ENCODE measurements at places on chromosomes 4 and X.

GRCh38 chr4:85720735-85721134 lies 245.8 kb downstream of the ARHGAP24 start:
- no peak for DNase-seq

GRCh38 chrX:15723887-15724517 lies 14.1 kb upstream of the CA5B start:
- no peak for DNase-seq

DNA sequence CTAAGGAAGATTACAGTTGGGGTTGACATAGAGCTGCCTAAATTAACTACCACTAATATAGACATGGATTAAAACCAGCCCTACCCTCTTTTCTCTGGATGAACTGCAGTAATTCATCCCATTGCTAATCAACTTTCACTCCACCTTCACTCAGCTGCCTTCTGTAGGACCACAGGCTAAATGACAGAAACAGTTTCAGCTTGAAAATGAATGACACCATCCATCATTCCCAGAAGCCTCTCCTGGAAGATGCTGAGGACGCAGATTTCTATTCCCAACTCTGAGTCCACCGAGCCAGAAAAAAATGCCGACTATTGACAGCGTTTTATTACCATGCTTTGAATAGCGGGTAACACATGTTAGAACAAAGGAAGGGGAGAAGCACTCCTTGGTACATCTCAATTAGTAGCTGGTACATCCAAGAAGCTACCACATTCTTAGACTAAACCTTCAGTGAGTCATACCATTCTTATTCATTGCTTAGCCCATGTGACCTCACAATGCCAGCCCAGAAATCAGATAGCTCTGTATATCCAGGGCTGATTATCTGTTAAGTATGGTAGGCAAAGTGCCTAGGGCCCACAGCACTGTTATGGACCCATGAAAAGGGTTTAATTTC lies 25.3 kb downstream of the DCX start:
- no peak for DNase-seq

- no peak for DNase-seq
Measured at GRCh38 chr4:102878901-102879300, 10.1 kb downstream of the CISD2 start.

DNA sequence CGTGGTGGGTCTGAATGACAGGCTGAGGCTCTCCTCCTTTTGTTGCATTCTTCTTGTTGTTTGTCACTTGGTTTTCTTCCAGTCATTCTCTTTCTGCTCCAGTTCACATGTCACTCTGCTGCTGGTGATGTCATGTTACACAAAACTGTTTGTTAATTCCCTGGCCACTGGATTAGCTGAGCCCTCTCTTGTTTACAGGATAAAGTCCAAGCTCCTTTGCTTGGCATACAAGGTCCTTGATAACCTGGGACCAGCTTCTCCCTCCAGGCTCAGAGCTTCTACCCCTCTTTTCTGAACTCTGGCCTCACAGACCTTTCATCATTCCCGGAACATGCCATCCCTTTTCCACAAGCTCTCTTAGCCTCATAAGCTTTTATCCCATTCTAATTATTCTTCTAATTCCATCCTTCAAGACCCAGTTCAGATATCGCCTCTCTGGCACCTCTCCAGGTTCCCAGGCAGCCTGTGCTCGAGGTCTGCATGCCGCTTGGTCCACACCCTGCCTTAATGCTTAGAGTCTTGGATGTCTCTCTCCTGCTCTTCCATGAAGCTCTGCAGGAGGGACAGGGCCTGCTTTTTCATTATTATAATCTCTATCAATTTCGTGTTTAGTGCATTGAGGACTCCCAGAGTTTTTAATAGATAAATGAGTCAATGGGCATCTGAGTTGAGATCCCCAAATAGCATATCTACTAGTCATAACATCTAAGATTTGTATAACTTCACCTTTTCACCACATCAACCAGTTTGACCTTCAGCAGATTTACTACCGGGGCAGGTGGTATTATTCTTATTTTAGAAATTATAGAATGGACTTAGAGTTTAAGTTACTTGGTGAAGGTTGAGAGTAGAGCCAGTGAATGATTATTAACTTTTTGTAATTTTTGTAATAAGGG lies 98.7 kb downstream of the TMEM131L start:
- peak; percentile 70 for DNase-seq

GRCh38 chr4:184952522-184952921 lies 65.8 kb upstream of the HELT start:
- DNase-seq = no peak

- no peak for DNase-seq
Measured at GRCh38 chr4:141757287-141757686, 120.9 kb downstream of the IL15 start.

- no peak for DNase-seq
Measured at GRCh38 chr4:24274381-24274941, 309.9 kb downstream of the DHX15 start.
